ENCODE measurements at places on chromosomes 3 and 15. TPM values are rescaled to one million over a fixed set of nuclear protein-coding genes. Genes with fewer than 3 reads are reported as not detected.

The STARD5 gene
- total RNA-seq, result 2.5 TPM

The CCDC39 gene
- total RNA-seq, result not detected

The ROPN1B gene
- total RNA-seq, result 4.0 TPM

The CDCP1 gene
- total RNA-seq, result 0.25 TPM

The PAQR5 gene
- 0.63 TPM for total RNA-seq

The COL8A1 gene
- total RNA-seq, result 16.4 TPM

The STRIT1 gene
- 11.7 TPM for total RNA-seq

The FANCD2OS gene
- not detected for total RNA-seq

The PLA2G4B gene
- 3.8 TPM for total RNA-seq

The KLHL40 gene
- 0.22 TPM for total RNA-seq
